ENCODE measurements at places on chromosomes 2 and 18.

- no peak for DNase-seq
Measured at GRCh38 chr18:70672581-70672980, 383.7 kb downstream of the SOCS6 start.

- no peak for DNase-seq
Measured at GRCh38 chr2:232369126-232369951, 9.2 kb upstream of the ALPP start.

DNA sequence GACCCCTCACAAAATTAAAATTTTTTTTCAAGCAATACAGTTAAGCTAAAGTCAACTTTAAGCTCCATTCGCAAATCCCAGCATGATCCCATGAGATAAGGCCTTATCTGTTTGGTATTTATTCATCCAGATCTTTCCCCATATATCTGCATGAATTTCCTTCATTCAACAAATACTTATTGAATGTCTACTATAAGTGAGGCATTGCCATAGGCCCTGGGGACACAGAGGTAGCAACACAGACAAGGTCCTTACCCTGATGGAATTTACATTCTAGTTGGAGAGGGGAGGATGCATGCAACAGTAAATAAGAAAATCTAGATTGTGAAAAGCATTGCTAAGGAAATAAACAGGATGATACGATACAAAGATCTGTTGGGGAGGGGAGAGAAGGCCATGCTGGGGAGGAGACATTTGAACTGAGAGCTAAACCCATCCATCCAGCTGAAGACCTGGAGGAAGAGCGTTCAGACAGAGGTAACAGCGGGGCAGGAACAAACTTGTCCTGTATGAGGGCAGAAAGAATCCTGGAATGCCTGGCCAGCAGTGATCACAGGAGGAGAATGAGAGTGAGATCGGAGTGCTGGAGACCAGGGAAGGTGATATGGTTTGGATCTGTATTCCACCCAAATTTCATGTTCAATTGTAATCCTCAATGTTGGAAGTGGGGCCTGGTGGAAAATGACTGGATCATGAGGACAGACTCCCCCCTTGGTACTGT lies 71.6 kb downstream of the SDC1 start:
- DNase-seq = no peak

- no peak for DNase-seq
Measured at GRCh38 chr2:172929644-172930043, 146.0 kb upstream of the MAP3K20 start.

- DNase-seq = no peak
Measured at GRCh38 chr2:20452551-20452950, 5.7 kb downstream of the RHOB start.

DNA sequence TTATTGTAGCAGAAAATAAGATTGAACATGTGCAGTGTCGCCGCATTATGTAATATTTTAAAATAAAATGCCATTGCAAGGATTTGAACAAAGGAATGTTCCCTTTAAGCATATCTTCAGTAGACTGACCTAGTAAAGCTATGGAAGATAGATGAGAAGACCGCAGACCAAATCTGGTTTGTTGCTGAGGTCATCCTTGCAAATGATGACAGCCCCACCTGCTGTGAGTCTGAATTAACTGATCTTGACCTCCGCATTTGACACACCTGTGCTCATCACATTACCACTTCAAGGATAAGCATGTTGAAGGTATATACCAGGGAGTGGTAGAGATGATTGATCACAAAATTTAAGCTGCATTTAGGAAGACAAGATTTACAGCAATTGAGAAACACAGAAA lies 96.2 kb downstream of the NYAP2 start:
- DNase-seq = no peak

- DNase-seq = no peak
Measured at GRCh38 chr2:127623388-127624319, 22.3 kb upstream of the GPR17 start.

DNA sequence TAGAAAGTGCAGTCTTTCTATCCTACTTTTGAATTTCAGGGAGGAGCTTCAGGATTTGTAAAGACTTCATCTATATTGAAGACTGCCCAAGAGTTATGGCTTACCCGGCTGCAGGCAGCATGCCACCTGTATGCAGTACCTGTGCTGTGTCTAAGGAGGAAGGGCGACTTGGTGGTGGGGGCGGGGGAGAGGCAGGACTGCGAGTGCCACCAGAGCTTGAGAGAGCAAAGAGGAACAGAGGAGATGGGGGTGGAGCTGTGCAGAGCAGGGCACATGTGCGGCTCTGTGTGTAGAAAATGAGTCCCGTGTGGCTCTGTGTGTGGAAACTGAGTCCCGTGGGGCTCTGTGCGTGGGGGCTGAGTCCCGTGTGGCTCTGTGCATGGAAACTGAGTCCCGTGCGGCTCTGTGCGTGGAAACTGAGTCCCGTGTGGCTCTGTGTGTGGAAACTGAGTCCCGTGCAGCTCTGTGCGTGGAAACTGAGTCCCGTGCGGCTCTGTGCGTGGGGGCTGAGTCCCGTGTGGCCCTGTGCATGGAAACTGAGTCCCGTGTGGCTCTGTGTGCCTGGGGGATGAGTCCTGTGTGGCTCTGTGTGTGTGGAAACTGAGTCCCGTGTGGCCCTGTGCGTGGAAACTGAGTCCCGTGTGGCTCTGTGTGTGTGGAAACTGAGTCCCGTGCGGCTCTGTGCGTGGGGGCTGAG lies 43.2 kb downstream of the LDLRAD4 start:
- no peak for DNase-seq

DNA sequence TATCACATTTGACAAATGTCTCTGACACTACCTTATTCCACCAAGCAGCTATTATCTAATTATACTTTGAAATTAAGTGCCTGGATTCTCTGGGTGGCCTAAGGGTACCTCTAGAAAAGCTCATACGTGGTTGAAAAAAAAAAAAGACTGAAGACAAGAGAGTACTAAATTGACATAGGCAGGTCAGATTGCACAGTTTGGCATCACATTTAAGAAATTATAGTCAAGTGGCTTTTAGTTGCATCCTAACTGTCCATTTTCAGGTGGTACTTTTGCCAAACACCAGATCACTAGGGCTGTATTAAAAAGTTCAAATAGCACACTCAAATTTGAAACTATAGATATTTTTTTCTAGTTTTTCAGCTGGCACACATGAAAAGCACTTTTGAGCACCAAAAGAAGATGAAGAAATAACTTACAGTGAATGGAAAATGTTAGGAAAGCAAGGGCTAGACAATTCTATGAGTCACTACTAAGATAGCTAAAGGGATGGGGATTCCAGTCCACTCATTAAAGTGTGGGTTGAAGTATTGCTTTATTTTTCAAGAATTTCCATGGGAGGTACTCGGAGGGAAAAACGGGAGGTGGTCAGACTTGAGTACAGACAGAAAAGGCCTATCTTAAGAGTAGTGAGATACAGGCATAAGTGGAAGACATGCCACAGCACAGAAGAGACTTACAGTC lies 106.5 kb upstream of the COL5A2 start:
- DNase-seq = no peak

DNA sequence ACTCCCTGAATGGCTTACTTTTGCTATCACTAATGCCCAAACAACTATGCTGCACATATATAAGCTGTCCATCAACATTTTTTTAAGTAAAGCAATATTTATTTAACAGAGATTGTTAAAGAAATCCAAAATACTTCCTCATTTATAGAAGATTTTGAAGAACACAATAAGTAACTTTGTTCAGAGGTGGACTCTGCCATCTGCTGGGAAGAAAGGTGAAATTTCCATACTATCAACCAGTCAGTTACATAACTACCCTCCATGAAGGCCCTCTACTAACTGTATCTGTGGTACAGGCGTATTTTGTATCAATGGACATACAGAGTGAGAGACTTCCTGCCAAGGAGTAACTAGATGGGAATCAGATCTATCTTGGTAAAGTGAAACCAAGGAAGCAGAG lies 106.0 kb downstream of the DTNB start:
- no peak for DNase-seq

DNA sequence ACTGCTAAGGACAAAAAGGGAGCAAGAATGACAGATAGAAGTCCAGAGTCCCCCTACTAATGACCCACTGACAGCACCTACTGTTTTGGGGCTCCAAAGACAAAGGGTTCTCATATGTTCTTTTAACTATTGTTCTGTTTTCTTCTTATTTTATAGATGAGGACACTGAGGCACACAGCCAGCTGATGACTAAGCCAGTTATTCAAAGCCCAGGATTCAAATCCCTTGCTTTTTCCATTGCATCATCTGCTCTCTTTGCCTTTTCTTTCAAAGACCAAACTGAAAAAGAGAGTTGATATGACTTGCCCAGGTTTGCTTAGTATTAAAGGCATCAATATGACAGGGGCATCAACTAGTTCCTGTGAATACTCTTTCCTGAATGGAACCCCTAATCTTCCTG lies 299.8 kb downstream of the LRATD1 start:
- DNase-seq = no peak

GRCh38 chr18:2970344-2970743 lies 42.6 kb downstream of the LPIN2 start:
- no peak for DNase-seq
